ENCODE measurements at places on chromosomes 3 and 15.

- DNase-seq = peak; percentile 94
Observed at GRCh38 chr15:88745696-88746095, 57.5 kb upstream of the ACAN start.

- DNase-seq = peak; percentile 86
Observed at GRCh38 chr3:29420106-29420505, 139.2 kb downstream of the RBMS3 start.

DNA sequence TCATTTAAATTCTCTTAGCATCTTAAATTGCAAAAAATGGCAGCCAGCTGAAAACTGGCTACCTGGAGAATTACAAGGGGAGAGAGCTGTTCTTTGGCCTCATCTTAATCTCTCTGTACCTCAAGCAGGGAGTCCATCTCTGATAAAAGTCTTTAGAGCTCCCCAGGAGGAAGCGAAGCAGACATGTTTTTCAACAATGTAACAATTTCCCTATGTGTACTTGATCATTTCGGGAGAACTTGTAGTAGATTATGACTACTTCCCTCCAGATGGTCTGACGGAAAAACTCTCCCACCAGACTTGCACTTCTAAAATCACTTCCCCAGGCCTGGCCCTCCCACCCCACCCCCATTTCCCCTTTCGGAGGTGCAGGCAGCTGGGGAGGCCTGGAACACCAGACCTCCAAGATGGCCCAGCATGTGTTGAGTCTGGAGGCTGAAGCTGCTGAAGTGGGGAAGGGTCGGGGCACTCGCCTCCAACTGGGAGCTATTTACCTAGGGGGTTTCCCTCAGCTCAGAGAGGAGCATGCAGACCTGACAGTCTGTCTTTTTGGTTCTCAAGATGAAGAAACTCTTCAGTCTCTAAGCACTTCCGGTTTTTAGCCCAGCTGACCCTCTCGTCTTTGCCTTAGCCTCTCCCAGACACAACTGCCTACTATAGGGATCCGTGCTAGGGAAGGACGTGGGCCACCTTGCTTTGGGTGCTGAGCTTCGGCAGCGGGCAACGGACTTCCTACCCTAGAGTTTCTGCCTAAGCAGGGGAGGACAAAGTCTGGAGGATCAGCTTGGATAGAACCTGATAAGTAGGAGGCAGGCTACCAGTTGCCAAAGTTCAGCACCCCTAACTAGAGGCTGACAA lies 164.0 kb upstream of the TBL1XR1 start:
- no peak for DNase-seq

GRCh38 chr15:51137880-51138430 lies 43.2 kb upstream of the TNFAIP8L3 start:
- DNase-seq = no peak

- DNase-seq = no peak
Observed at GRCh38 chr15:41594801-41595746, 36.1 kb downstream of the TYRO3 start.

DNA sequence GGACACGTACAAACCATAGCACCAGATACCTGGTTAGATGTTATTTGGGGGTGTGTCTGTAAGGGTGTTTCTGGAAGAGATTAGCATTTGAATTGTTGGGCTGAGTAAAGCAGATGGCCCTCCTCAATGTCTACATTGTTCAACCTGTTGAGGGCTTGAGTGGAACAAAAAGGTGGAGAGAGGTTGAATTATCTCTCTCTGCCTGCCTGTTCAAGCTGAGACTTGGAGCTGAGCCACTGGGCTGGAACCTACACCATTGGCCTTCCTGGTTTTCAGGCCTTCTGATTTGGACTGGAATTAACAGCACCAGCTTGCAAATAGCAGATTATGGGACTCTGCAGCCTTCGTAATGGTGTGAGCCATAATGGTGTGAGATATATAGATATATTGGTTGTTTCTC lies 71.3 kb upstream of the CORO2B start:
- DNase-seq = no peak

DNA sequence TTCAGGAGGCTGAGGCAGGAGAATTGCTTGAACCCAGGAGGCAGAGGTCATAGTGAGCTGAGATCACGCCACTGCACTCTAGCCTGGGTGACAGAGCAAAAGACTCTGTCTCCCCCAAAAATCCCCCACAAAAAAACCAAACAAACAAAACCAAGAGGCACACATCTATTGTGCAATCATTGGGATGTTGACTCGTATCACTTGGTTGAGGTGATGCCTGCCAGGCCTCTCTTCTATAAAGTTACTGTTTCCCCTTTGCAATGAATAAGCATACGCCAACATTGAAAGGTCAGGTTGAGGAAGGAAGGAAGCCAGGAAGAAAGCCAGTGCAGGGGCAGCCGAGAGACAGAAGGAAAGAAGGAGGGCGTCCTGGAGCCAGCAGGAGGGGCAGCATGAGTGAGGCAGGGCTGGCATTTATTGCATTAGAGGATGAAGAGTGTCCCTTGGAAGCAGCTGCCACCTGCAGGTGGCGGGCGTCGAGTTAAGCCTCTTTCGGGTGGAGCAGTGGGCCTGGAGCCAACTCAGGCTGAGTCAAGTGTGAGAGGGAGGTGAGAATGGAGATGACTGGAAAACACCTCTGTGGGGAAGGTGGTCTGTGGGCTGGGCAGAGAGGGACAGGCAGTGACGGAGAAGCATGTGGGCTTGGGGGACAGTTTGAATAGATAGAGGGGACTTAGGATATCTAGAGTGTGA lies 8.3 kb upstream of the CSPG4 start:
- DNase-seq = no peak

- peak; percentile 12 for DNase-seq
Observed at GRCh38 chr15:62390791-62391640, 225.9 kb upstream of the C2CD4B start.

GRCh38 chr3:51619983-51620382 lies 51.1 kb upstream of the TEX264 start:
- no peak for DNase-seq

- no peak for DNase-seq
Observed at GRCh38 chr3:177199206-177199760, 2.0 kb upstream of the TBL1XR1 start.

DNA sequence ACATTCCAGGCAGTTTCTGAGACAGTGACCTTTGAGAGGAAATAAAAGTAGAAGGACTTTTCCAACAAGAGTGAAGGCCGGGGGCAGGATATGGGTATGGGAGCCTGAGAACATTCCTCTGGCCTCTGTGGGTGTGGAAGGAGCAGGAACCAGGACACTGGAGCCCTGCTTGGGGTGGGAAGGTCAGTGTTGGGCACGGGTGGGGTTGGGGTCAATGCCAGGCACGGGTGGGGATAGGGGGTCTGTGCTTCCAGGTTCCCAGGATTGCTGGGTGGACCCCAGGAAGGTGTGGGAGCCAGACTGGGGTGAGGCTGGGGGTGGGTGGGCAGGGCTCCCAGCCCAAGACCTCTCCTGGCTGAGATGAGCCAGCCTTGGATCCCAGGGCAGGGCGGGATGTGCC lies 163.5 kb downstream of the NSMCE3 start:
- DNase-seq = no peak

GRCh38 chr15:80026754-80027153 lies 32.7 kb upstream of the ZFAND6 start:
- DNase-seq = no peak

DNA sequence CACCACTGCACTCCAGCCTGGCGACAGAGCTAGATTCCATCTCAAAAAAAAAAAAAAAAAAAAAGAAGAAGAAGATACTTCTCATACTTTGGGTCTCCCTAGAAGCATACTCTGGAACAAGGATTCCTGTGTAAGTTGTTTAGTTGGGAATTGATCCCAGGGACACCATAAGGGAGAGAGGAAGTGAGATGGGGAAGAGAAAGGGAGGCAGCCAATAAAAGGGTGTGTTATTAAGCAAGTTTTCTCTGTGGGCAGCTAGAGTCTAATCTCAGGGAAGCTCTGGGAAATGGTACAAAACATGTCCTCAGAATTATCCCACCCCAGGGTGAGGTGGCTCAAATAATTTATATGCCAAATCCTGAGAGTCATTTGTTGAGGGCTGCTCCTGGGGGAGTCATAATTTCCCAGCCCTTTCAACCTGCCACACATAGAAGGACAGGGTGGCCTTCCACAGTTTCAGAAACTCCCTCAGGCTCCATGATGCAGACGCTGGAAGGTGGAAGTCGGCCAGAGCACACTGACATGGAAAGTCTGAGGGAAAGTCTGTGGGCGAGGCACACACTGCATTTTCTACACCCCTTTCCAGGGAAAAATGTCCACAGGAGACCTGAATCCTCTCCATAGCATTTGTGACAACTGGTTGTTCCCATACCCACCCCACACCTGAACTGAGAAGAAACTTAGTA lies 86.4 kb upstream of the SLC4A7 start:
- peak; percentile 39 for DNase-seq

- no peak for DNase-seq
Observed at GRCh38 chr15:101469520-101470288, 19.8 kb downstream of the PCSK6 start.

DNA sequence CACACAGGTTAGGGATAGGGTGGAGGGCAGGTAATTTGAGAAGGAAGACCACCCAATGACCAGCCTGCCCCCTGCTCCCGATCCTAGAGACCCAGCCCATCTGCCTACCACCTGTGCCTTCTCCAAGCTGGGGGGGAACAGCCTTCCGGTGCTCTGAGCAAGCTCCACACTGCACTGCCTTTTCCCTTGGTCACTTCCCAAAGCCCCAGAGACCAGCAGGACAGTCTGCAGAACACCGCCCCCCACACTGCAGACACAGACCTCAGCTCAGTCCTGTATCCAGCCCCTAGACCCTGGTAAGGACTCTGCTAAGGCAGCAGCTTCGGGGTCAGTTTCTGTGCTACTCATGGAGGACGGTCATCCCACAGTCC lies 156.9 kb downstream of the MEGF11 start:
- no peak for DNase-seq

DNA sequence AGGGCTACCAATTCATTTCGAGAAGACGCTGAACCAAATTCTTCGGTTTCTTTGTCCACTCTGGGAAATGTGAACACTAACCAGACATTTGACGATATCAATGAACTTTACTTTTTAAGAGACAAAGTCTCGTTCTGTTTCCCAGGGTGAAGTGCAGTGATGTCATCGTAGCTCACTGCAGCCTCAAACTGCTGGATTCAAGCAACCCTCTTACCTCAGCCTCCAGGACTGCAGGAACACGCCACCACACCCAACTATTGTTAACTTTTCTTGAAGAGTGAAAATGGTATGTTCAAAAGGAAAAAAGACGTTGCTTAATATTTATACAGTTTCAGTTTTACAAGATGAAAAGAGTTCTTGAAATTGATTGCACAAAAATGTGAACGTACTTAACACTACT lies 30.6 kb downstream of the MB21D2 start:
- DNase-seq = no peak

DNA sequence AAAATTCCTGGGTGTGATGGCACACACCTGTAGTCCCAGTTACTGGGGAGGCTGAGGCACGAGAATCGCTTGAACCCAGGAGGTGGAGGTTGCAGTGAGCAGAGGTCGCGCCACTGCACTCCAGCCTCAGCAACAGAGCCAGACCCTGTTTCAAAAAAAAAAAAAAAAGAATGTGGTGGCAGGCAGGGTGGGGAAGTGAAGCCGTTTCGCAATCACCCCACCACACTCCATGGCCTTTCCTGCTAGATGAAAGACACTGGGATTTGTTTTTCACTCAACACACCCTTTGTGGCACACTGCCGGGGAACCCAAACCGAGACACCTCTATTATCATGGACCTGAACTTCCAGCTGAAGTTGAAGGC lies 172.4 kb upstream of the IQSEC1 start:
- no peak for DNase-seq

DNA sequence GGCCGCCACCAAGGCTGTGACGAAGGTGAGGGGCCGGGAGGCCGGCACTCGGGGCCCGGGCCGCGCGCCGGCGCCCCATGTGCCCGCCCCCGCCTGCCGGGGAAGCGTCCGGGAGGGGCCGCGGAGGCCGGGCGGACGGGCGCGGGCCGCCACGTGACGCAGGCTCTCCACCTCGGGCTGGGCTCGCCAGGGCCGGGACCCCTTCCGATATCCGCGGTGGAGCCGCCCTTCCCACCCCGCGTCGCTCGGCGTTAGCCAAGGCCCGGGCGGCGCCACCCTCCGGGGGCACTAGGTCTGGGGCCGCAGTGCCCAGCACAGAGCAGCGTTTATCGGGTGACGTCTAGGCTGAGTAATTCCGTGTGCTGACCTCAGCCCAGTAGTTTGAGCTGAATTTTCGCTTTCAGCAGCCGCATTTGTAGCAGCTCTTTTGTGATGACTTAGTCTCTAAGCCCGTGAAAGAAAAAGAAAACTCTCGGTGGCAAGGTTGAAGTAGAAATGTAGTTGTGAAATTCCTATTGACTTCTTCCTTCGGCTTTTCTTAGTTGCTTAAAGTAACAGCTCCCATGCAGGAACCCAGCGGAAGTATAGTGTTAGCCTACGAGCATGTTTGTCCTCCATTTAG lies 885 bp downstream of the CDV3 start:
- peak; percentile 54 for DNase-seq
